ENCODE measurements at places on chromosomes 11 and 22.

GRCh38 chr11:12806113-12806512 is 131.9 kb downstream of the TEAD1 start:
- DNase-seq, result no peak

- no peak for DNase-seq
Observed at GRCh38 chr11:116506263-116506825, 266.4 kb downstream of the BUD13 start.

DNA sequence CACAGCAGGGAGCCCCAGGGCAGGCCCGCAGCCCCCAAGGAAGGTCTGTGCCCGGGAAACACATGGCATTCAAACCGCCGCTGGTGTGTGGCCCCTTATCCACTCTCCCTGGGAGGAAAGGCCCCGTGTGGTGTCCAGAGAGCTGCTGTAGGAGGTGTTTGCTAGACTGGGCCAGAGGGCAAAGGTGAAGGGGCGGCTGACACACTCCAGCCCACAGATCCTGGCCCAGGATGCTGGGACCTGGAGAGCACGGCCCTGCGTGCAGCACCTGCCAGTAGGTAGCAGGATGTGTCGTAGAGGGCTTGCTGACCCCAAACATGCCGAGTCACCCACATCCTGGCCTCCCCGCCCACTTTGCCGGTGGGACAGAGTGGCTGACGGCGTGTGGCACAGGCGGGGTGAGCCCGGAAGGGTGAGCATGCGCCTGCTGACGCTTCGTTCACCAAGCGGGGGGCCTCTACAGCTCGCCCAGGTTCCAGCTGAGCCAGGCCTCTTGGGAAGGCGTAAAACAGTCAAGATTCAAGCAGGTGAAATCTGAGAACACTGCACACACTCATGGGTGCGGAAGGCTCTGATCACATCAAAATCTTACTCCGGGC is 11.0 kb downstream of the OSBPL5 start:
- DNase-seq, result no peak

DNA sequence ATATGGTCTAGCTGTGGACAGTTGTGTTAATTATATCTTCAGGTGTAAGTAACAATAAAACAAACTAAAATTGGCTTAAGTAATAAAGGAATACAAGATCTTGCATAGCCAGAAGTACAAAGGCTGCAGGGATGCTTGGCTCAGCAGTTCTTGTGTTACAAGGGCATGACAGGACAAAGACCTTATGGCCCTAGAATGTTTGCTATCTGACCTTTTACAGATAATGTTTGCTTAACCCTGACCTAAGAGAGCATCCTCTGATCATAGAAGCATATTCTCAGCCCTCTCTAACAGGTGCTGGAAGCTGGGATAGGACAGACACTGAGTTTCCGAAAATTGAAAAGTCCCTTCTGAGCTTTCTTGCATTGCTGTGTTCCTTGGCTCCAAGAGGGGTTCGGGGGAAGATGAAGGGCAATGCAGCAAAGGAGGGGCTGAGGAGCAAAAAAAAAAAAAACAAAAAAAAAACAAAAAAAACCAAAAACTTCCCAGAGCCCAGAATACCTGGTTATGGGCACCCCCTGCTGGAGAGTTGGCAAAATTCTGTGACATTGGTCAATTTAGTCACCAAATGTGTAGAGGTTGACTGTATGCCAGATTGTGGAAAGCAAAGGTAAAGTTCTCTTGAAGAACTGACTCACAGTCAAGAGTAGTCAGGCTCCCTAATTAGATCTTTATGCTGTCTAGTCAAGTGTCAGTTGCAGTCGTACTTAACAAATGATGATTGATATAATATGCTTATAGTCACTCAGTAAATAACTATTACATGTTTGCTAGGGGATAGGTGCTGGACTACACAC is 10.4 kb upstream of the HIKESHI start:
- DNase-seq, result peak; percentile 87

DNA sequence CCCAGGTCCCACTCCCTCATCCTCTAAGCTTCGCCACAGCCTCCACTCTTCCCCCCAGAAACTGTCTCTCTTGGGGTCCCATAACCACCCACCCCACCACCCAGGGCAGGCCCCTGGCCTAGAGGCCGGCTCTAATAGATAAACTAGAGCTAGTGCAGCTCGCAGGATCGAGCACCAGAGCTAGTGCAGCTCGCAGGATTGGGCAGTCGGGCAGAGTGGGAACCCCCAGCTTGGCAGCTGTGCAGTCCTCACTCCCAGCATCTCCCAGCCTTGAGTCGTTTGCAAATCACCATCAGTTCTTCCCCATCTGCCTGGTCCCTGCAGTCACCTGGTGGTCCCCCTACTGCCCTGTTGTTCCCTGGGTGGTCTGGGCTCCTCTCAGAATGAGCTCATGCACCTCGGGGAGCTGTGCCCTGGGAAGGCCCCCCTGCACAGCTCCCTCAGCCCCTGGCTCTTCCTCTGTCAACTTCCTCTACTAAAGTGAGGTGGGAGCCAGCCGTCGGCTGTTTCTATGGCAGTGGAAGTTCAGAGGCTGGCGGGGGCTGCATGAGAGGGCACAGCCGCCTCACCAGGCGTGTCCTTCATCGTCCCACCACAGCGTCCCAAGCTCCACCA is 15.5 kb upstream of the SHANK2 start:
- no peak for DNase-seq

DNA sequence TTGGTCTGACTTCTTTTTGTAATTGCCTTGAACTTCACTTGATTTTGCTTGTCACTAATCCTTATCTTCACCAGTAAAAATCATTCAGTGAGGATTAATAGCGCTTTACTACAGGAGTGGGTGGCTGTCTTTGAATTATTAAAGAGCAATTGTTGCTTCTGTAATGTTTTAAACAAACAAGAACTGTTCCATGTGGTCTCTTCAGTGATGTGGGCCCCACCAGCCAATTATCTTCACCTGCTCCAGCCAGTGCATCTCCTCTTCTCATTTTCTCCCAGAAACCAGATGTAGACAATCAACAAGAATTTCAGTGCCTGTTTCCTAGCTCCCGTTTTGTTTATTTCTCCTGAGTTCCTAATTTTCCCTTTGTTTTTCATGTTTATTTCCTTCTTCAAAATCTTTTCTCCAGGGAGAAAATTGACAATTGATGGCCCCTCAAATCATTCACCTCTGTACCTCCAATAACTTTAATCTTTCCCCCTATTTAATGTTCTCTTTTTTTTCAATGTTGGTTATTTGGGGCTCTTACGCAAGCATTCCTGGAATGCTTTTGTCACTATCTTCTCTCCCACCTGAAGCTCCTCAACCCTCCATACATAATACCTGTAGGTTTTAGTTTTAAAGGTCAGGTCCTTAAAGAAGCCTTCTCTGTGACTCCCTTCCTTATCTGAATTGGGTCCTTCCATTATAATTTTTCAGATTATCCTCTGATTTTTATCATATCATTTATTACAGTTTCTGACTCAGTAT is 115.1 kb downstream of the ARFGAP2 start:
- DNase-seq, result no peak

- peak; percentile 67 for DNase-seq
Observed at GRCh38 chr11:118438314-118438931, 2.1 kb downstream of the KMT2A start.

- no peak for DNase-seq
Observed at GRCh38 chr11:17781221-17781620, 46.6 kb downstream of the KCNC1 start.

- no peak for DNase-seq
Observed at GRCh38 chr22:22932512-22932941, 44.9 kb downstream of the IGLL5 start.

GRCh38 chr22:46634011-46634699 is 14.0 kb downstream of the GRAMD4 start:
- no peak for DNase-seq

DNA sequence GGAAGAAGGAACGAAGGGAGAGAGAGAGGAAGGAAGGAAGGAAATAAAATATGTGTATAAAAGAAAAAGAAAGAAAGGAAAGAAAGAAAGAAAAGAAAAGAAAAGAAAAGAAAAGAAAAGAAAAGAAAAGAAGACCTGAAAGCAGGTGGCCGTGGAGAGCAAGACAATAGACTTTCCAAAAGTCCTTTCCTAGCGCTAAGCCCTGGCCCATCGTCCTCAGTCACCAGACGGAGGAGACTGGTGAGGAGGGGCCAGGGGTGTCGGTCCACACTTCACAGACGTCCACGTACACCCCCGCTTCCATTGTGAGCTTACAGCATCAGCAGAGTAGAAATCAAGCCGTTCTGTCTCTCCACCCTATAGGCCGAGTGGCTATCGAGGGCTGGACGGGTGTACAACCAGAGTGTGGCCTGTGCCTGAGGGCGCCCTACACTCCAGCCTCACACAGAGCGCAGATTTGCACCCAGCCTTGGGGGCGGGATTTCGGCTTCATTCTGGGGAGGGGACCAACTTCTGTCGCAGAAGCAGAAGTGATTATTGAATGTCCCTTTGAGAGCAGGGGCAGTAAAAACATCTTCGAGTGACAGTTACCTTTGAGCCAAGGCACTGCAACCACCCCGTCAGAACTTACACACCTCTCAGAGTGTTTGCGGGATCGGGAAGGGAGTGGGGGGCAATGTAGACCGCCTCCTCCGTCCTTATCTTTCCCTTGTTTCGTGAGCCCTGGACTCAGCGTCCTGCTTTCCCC is 2.0 kb upstream of the BSX start:
- DNase-seq, result peak; percentile 23

GRCh38 chr11:118051611-118052461 is 25.0 kb upstream of the TMPRSS4 start:
- DNase-seq, result peak; percentile 64

DNA sequence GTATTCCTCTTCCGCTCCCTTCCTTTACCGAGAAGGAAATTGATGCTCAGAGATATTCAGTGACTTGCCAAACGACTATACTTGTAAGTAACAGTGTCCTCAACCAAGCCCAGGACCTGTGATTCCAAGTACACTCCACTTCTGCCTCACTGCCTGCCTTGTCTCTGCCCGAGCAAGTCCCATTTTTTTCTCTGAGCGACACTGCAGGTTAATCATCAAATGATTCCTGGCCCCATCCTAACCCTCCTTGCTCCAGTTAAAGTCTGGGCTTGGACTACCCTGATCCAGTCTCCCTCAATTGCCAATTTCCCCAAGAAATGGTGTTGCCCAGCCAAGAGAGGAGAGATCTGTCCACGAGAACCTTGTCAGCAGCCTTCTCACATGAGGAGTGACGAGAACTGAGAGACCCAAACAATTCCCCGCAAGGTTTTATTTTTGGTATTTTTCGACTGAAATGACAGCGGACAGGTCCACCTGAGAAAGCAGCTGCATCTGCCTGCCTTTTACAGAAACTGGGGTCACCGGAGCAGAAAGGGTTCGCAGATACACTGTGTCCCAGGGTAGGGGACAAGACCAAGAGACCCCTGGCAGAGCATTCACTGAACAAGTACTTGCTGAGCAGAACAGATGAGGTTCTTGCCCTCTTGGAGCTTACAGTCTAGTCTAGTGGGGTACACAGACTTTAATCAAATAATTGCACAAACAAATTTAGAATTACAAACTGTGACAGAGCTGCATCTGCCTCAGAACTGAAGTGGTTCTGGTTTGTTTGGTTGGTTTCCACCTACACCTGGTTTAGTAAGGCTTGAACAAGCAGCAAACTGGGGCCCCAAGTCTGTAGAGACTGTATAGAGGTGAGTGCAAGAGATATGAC is 11.4 kb downstream of the POU2AF1 start:
- no peak for DNase-seq

DNA sequence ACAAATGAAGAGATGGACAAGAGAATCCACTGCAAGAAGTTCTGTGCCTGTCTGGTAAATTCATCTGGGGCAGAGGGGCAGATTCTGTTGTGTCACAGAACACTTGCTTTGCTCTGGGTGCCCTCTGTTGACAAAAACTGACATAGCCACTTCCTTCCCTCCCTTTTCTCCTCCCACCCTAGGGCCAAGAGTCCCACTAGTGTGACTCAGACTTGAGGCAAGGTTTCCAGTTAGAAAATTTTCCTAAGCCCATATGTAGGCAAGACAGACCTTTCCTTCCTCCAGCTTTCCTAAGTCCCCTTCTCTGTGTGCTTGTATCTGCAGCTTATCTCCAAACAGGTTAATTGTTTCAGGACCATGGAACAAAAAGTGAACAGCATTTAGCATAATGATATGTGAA is 106.8 kb downstream of the RBFOX2 start:
- DNase-seq, result peak; percentile 36

GRCh38 chr11:85809863-85810262 is 1.1 kb downstream of the SYTL2 start:
- peak; percentile 38 for DNase-seq

DNA sequence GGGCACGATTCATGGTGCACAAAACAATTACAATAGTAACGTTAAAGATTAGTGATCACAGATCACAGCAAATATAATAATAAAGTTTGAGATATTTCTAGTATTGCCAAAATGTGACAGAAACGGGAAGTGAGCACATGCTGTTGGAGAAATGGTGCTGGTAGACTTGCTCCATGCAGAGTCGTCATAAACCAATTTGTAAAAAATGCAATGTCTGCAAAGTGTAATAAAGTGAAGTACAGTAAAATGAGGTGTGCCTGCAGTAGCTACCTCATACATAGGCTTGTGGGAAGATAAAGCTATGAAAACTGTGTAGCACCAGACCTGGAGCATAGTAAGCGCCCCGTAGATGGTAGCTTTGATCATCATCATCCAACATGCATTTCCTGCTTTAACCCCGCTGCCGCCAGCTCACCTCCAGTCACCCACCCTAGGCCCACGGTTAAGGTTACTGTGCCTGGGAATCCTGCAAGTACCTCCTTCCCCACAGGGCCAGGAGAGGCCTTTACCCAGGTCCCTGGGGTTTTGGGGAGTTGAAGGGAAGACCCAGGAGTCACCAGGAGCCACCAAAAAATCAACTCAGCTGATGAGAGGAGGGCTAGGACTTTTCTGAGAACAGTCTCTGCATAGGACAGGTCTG is 59.2 kb downstream of the MYO7A start:
- DNase-seq, result no peak

DNA sequence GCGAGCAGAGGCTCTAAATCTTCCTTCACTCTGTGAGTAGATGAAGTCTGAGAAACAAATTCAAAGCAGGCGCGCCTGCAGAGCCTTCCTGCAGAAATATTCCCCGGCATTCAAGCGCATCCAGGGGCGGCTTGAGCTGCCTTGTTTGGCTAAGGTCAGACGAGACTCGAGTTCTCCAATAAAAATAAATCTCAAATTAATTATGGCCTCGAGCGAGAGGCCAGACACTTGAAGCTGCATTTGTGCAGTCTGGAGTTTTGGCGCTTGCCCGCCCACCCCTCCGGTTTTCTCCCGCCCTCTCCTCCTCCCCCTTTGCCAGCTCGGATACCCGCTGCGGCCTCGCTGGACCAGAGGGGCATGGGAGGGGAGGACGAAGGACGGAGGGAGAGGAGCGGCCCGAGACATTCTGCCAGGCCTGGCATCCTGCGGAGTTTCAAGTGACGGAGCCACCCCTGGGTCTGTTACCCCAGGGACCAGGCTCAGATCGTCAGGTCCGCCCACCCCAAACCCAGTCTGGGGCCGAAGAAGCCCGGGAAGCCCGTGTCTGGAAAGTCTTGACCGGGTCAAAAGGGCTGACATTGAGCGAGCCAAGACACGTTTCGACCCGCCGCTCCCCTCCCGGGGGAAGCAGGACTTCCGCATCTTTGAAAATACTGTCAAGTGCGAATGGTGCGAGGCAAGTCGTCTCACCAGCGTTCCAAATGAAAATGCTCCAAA is 3.8 kb upstream of the FLI1 start:
- DNase-seq, result no peak

DNA sequence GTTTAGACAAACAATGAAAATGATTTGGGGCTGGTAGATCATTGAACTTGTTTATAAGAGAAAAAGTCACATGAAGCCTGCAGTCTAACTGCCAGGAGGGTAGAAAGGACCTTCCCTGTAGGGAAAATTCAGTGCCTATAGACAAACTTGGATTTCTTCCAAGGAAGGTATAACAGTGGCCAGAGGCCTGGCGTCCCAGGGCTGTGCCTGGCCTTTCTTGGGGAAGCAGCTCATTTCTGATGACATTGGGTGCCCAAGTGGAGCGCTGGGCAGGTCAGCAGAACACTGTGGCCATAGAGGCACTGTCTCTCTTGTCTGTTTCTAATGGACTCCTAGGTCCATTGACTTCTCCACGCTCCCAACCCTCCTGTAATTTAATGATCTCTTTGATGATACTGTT is 6.6 kb upstream of the FXYD6 start:
- no peak for DNase-seq

All from activated T-cell treated with anti-CD3 and anti-CD28 coated beads, Interleukin-2, amount 50 U/mL, for 48 hours (primary cell).